NCI-H1694 (cell line): ENCODE measurements at places on chromosomes 2 and 18.

DNA sequence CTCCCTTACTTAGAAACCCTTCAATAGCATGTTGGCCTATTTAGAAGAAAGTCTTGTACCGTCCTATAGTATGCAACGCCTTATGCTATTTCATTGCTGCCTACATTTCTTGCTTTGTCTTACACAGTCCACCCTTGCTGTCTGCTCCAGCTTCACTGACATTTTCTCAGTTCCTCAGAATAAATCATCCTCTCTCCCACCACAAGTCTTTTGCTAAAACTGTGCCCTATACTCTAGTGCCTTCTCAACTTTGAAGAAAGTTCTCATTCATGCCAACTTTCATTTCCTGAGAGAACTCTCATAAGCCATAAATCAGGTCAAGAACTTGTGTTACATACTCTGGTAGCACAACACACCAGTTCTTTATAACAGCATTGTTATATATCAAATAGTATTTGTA lies 54.3 kb upstream of the COL3A1 start:
- no peak for DNase-seq

- DNase-seq, result no peak
These were observed 546.8 kb upstream of the NETO1 start for GRCh38 chr18:73414598-73414997.

DNA sequence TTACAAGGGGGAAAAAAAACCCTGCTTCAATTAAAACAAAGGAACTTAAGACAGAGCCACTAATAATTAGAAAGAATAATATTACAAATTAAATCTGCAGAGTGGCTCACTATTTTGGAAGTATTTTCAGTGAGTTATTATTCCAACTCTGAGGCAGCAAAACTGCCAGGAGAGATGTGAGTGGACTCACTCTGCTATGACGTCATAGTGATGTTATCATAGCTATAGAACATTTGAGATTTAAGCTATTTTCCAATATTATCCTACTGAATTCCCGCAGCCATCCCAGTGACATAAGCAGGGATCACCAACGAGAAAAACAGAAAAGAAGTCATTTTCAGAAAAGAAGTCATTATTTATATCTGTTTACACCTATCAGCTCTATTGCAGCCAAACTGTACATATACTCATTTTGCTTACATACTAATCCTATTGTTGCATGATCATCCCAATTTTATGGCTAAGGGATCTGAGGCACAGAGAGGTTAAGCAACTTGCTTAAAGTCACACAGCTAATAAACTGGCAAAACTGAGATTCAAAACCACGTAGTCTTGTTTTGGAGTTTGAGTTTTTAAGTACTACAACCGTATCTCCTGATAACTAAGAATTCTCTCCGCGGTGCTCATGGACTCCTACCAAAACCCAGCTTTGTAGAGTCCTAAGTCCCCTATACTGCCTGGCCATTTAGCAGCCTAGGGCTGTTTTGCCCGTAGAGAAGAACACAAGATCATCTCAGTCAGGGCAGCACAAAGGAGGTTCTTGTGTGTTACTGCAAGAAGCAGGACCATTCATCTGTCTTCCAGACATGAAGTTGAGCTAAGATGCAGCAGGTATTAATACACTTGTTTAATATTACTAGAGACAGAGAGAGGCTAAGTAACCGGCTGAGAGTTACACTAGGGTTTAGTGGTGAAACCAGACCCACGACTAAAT lies 299.8 kb downstream of the TCF4 start:
- DNase-seq, result no peak

DNA sequence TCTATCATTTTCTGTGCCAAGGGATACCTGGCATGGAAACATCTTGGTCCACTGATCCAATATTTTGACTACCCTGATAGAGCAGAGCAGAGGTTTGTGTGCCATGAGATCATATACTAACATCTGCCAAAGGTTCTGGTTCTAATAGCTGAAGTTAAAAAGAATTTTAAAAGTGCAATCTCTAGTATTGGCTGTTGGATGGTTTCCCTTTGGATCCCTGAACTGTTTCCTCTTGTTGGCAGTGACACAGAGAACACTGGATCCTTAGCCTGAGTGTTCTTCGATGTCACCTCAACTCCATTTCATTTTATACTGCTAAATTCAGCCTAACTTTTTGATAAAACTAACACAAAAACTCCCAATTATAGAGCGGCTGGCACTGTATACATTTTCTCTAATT lies 169.3 kb upstream of the FBXO11 start:
- no peak for DNase-seq
